ENCODE measurements at places on chromosomes 1 and 21. TPM values are rescaled to one million over a fixed set of nuclear protein-coding genes. Genes with fewer than 3 reads are reported as not detected.

SPRR4 gene
- not detected for total RNA-seq

CFHR5 gene
- not detected for total RNA-seq

CELA3B gene
- not detected for total RNA-seq

DARS2 gene
- total RNA-seq = 18.8 TPM

PRKAA2 gene
- 1.3 TPM for total RNA-seq

JAM2 gene
- total RNA-seq = 8.5 TPM

AMY1B gene
- total RNA-seq = not detected

RBBP4 gene
- 182 TPM for total RNA-seq

OR2L8 gene
- not detected for total RNA-seq

LRRC42 gene
- 23.1 TPM for total RNA-seq

MARK1 gene
- 3.1 TPM for total RNA-seq

FLG gene
- total RNA-seq = 0.19 TPM

SEC16B gene
- total RNA-seq = 1.6 TPM

DNA sequence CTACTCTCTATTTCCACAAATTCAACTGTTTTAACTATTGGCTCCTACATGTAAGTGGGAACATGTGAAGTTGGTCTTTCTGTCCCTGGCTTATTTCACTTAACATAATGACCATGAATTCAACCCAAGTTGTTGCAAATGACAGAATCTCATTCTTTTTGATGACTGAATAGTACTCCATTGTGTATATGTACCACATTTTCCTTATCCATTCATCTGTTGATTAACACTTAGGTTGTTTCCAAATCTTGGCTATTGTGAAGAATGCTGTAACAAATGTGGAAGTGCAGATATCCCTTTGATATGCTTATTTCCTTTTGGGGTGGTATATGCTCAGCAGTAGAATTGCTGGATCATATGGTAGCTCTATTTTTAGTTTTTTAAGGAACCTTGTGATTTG lies 33.0 kb downstream of the GBP6 start:
- no peak for DNase-seq

DNA sequence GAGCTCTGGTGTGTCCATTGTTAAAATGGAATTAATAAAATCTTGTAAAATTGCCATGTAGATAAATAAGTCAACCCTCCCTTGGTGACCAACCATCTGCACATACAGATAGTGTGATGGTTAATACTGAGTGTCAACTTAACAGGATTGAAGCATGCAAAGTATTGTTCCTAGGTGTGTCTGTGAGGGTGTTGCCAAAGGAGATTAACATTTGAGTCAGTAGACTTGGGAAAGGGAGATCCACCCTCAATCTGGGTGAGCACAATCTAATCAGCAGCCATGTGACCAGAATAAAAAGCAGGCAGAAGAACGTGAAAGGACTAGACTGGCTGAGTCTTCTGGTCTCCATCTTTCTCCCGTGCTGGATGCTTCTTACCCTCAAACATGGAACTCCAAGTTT lies 174.8 kb downstream of the LTN1 start:
- DNase-seq = no peak

GRCh38 chr21:46393451-46393940 lies 65.2 kb upstream of the DIP2A start:
- DNase-seq = no peak

DNA sequence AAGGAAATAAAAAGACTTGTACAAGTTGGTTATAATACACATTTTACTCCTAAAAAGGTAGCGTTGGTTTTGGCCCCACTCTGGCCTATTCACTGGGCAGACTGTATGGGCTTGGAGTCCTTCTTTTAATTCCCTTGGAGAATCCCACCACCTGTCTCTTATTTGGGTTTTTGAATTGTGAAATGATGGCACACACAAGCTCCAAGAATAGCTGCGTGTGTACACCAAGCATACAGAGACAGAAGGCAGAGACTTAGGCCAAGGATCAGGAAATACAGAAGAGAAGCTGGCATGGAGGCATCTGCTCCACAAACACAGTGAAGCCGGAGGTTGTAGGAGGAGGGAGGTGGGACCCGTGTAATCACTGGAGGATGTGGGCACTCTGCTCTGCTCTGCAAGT lies 29.1 kb downstream of the DDR2 start:
- DNase-seq = no peak

GRCh38 chr1:245810181-245810769 lies 655.5 kb downstream of the KIF26B start:
- DNase-seq = no peak

DNA sequence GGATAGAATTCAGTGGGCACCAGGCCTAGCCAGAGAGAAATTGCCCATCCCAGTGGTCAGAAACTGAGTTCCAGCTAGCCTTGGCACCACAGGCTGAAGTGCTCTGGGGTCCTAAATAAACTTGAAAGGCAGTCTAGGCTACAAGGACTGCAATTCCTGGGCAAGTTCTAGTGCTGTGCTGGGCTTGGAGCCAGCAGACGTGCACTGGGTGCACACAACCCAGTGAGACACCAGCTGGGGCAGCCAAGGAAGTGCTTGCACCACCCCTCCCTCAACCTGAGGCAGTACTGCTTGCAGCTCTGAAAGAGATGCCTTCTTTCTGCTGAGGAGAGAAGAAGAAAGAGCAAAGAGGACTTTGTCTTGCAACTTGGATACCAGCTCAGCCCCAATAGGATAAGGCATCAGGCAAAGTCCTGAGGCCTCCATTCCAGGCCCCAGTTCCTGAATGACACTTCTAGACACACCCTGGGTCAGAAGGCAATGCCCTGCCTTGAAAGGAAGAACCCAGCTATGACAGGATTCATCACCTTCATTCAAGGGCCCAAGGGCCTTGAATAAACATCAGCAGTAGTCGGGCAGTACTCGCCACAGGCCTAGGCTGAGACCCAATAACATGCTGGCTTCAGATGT lies 55.1 kb downstream of the OVGP1 start:
- DNase-seq = no peak

DNA sequence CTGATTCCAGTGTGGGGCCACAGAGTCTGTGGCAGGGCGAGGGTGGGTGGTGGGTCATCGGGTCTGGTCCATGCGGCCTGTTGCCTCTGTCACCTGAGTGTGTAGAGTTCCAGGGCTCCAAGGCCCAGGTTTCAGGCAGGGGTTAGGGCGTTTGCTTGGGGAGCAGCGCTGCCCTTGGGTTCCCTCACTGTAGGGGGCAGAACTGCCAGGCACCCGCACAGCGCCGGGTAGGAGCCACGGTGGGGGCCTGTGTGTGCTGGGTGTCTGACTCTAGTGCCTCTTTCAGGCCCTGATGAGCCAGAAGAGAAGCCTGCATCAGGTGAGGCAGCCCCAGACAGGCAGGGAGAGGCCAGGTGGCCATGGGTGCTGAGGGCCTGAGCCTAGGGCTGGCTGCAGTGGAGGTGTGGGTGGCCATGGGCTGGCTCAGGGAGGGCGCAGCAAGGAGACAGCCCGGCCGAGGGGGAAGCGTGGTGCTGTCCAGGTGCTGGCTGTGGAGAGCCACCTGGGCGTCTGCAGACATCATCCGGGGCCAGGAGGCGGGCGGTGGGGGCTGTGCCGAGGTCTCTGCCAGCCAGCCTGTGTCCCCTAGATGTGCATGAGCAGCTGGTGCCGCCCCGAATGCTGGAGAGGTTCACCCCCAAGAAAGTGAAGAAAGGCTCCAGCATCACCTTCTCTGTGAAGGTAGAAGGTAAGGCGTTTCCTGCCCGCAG lies 72.3 kb downstream of the TRIM11 start:
- no peak for DNase-seq

DNA sequence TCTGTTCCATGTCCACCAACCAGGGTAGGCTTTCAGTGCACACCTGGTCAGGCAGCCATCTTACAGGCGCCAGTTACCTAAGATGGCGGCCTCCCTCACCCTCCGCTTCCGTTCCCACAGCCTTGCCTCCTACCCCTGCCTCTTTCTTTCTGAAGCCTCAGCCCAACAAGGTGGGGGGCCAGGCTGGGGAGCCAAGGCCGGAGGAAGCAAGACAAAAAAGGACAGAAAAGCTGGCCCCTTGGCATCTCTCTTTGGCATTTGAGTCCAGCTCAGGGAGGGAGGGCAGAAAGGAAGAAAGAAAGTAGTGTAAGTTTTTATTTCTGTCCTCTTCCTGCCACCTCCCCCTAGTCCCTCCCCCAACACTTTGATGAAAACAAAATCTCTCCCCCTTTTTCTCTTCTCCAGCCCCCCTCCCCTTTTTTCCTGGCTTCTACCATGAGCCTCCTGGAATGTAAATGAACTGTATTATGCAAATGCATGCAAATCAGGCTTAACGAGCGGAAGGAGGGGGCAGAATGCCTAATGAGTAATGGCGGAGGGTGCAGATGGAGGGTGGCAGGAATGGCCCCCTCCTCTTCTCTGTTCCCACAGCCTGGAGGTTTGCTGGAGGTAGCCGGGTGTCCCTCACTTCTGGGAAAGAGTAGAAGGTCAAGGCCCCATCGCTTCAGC lies 43.8 kb downstream of the RHBG start:
- no peak for DNase-seq

DNA sequence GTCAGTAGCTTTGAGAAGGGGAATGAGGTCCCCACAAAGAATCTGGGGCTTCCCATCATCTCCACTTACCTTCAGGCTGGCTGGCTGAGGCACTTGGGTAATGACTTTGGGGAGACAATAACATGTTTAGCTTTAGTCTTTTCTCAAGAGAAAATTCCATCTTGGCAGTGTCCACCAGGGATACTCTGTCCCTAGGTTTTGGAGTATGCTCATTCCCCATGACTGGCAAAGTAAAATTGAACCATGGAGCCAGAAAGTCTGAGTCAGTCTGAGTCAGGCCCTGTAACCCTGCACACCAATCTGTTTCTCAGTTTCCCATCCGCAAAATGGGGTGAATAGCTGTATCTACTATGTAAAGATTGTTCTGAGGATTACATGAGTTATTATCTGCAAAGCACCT lies 28.2 kb downstream of the RUNX1 start:
- no peak for DNase-seq

DNA sequence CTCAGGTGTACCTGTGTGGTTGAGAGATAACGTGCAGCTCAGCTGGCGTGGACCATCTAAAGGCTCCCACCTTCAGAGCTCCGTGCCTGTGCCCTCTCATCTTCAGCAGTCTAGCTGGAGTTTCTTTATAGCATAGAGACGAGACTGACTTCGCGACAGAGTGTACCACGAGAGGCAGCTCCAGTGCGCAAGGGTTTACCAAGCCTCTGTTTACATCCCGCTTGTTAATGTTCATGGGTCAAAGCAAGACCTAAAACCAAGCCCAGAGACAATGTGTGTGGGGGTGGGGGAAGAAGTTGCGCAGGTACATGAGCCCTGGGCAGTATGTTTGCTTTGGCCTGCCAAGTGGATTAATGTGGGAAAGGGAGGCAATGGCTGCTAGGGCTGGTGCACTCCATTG lies 15.6 kb downstream of the RHOU start:
- no peak for DNase-seq

- no peak for DNase-seq
Measured at GRCh38 chr1:47031585-47031984, 8.1 kb downstream of the CYP4X1 start.

- DNase-seq = no peak
Measured at GRCh38 chr1:35567947-35568558, 5.1 kb upstream of the TFAP2E start.

GRCh38 chr1:24572301-24572700 lies 16.4 kb downstream of the NCMAP start:
- no peak for DNase-seq

DNA sequence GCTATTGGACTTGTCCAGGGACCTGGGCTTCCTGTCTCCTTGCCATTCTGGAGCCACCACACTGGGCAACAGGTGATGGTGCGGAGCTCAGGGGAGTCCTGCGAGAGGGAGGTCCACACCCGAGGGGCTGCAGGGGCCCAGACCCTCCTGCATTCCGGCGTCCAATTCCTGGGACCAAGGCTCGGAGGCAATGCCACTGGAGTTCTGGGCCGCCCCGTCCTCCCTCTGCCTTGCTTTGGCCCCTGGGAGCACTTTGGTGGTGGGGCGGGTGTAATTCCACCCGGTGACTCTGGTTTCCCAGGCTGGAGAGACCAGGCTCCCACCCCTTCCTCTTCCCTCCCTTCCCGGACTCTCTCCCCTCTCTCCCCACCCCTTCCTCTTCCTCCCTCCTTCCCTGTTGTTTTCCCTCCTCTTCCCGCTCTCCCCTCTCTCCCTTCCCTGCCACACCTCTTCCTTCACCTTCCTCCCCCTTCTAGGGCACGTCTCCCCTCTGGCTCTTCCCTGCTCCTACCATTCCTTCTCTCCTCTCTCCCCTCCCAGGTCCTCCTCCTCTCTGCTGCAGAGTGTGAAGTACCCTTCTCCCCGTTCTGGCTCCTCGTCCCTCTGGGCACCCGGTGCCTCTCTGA lies 2.0 kb downstream of the PRKCZ start:
- DNase-seq = no peak

DNA sequence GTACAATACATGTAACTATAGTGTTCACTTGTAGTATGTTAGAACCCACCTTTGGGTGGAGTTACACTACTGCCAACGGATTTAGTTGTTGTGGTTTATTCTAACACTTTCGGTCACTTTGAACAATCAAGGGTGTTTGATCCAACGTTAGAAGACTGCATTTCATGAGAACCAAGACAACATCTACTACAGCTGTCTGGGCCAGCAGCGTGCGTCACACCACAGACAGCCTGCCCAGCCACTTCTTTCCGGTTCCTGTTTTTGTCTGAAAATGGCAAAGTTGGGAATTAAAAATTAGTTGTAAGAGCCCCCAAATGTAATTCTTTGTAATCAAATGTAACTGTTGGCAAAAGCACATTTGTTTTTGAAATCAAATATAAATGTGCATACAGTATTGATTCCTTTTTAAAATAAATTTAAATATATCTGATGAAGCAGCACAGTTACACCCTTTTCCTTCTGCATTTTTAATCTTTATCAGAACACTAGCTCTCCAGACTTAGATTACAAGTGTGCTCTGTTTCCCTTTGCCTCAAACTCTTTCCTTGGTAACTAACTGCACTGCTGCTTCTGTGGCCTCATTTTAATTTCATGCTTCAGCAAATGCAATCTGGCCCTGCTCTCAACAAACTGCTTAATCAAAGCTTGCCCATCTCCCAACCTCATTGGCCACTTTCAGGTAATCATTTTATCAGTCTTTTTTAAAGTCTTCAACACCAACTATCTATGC lies 86.6 kb upstream of the DPH5 start:
- peak; percentile 72 for DNase-seq

GRCh38 chr1:8567146-8567545 lies 249.2 kb downstream of the SLC45A1 start:
- DNase-seq = no peak

- no peak for DNase-seq
Measured at GRCh38 chr1:6614019-6614928, 743 bp downstream of the PHF13 start.

- no peak for DNase-seq
Measured at GRCh38 chr1:171220081-171220420, 28.2 kb upstream of the FMO1 start.
